ENCODE measurements at places on chromosomes 6 and 20.
A peak's percentile ranks its signal among the peaks of the same experiment; 100 is the strongest.

GRCh38 chr6:22199771-22200170 is 97.1 kb downstream of the PRL start:
- DNase-seq = no peak

GRCh38 chr6:151440930-151441329 is 11.0 kb downstream of the RMND1 start:
- no peak for DNase-seq

DNA sequence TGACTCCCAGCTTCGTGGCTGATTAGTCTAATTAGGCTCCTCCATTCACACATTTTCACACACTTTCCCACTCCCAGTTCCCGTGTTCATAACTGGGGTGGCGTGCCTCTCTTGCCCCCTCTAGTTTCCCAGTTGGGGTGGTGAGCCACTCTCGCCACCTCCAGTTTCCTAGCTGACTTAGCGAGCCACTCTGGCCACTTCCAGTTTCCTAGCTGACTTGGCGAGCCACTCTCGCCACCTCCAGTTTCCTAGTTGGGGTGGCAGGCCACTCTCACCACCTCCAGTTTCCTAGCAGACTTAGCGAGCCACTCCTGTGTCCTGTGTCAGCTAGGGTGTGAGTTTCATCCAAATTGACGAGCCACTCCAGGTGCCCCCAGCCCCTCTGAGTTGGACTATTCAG is 7.4 kb upstream of the GMPR start:
- no peak for DNase-seq

DNA sequence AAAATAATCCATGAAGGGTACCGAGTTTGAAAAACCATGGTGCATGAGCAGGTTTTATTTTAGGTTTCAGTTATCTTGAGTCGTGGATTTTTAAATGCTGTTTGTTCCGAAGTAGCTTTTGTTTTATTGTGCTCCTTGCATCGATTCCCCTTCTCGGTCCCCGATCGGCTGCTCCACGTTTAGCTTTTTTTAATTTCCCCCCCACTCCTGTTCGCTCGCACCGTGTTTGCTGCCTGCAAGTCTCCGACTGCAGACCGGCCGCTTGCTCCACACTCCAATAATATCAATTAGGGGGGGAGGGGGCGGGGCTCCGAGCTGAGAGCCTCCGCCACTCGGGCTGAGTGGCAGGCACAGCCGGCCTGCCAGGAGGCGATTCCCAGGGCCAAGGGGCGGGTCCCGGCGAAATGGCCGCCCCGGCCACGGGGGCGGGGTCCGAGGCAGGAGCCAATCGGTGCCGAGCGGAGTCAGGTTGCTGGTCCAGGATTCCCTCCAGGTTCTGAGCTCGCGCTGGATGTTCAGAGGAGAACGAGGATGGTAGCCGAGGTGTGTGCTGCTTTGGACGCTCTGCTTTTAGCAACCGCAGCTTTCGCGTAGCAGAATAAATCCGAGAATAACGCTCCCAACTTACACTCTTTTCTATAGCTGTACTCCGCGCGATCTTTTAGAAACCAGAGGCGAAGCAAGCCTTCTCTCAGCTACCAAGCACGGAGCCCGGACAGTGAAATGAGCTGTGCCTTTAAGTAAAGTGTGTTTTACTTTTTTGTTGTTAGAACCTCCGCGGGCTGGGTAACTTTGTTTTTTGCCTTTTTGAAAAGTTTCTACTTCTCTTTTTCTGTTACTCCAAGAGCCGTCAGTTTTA is at the start of gene EPHA7:
TSS of gene EPHA7 (minus strand) at position 256 of the 859 bp plus-strand sequence. CDS start at position 38, 218 bp downstream.
- DNase-seq = peak; percentile 98

DNA sequence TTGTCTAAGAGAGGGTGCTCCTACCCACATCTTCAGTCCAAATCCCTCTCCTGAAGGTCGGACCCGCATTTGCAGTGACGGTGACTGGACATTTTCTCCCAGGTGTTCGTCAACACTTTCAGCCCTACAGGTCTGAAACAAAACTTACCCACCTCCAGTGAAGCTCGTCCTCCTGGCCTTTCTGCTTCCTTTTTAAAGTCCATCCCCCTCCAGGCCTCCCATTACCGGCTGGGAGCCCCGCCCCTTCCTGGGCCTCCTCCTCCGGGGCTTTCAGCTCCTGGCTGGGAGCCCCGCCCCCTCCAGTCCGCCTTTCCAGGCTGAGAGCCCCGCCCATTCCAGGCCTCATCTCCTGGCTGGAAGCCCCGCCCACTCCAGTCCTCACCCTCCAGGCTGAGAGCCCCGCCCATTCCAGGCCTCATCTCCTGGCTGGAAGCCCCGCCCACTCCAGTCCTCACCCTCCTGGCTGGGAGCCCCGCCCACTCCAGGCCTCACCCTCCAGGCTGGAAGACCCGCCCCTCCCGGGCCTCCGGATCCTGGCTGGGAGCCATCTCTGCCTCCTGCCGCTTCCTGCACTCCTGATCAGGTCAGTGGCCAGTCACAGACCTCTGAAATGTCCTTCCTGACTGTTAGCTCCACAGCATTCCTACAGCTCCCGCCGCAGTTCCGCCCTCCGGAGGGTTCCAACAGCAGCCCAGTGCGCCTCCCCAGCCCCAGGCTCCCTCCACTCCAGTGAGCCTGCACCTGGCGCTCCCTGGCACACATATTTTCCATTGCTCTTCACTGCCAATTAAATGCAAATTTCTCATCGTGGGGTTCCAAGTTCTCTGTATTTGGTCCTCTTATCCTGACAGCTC is 98.5 kb downstream of the LY86 start:
- peak; percentile 99 for DNase-seq

GRCh38 chr6:40874495-40874894 is 164.5 kb downstream of the UNC5CL start:
- peak; percentile 34 for DNase-seq

- no peak for DNase-seq
These were observed 367 bp downstream of the NRSN2 start for GRCh38 chr20:347317-347639.
